ENCODE measurements at places on chromosomes 2 and 18.

- no peak for DNase-seq
These were observed 193.8 kb downstream of the TSN start for GRCh38 chr2:121949271-121949670.

- DNase-seq = no peak
These were observed 270.6 kb downstream of the SS18 start for GRCh38 chr18:25819746-25820363.

DNA sequence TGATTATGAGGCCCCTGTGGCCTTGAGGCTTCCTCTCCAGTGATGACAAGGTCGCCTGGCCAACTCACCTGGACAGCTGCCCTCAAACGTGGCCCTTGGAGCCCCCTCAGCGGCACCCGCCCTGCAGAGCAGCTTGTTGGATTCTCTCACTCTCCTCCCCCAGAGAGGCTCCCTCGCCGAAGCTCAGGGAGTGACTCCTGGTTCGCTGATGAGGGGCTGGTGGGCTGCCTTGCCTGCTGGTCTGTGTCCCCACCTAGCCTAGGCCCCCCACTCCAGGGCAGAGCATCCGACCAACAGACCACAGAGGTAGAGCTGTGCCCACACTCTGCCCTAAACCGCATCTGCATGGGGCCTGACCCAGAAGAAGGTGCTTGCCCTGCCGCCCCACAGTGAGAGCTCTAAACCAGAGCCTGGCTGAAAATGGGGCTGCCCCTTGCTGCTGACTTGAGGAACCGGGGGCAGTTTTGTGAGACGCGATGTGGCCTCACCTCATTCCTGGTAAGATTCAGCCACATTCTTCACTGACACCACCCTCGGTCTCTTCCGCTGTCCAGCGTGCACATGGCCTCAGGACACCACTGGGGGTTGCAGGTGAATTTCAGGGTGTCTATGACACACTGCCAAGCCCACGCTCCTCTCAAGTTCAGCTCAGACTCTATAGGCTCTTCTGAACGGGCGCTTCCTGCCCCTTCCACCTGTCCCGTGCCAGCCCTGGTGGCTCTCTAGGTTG lies 131.6 kb downstream of the CABLES1 start:
- no peak for DNase-seq

DNA sequence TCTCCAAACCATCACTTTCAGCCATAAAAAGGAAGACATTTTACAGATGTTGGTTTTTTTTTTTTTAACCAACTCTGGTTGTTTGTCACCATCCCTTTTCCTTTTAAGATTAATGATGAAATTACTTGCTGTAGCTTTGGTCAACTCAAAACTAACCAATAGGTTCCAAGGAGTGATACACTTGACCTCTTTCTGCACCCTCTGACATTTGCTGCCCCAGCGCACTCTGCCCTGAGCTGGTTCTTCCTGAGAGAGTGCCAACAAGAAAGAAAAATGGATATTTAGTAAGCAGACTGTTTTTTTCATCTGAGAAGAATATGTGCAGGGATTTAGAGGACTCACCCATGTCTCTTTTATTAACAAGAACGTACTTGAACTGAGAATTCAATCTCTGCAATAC lies 520.0 kb downstream of the TXNL1 start:
- no peak for DNase-seq

- no peak for DNase-seq
These were observed 121.7 kb downstream of the ZNF516 start for GRCh38 chr18:76373297-76373696.

DNA sequence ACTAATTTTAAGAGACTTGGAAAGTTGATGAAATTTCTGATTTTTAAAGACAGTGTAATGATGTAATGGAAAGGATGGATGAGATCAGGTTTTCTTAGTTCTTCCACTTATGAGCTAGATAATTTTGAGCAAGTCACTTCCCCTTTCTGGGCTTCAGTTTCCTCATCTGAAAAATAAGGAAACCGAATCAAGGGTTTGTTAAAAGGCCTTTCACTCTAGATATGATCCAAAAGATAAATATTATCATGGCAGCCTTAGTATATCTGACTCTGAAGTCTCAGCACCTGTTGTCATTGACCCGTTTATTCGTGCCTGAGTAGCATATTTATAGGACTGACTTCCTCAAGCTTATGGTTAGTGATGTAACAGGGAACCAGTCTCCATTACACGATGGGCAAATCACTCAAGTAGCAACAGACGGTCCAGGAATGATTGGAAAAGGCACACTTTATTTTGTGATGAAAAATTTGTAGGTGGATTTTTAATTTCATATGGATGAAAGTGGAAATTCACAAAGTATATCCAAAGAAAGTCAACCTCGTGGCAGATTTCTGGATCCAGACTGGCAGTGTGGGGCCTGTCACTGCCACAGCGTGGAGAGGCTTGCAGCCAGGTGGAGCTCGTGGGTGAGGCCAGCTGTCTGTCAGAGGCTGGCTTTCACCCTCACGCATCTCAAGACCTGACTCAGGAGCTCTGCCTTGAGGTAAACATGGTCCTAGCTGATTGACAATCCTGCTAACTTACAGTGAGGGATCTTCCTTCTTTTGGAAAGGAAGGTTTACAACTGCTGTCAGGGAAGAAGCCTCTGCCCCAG lies 137.9 kb upstream of the CXCR4 start:
- DNase-seq = no peak

GRCh38 chr2:143608063-143608423 lies 478.8 kb downstream of the ARHGAP15 start:
- no peak for DNase-seq

GRCh38 chr2:68807821-68808266 lies 63.4 kb downstream of the BMP10 start:
- no peak for DNase-seq

DNA sequence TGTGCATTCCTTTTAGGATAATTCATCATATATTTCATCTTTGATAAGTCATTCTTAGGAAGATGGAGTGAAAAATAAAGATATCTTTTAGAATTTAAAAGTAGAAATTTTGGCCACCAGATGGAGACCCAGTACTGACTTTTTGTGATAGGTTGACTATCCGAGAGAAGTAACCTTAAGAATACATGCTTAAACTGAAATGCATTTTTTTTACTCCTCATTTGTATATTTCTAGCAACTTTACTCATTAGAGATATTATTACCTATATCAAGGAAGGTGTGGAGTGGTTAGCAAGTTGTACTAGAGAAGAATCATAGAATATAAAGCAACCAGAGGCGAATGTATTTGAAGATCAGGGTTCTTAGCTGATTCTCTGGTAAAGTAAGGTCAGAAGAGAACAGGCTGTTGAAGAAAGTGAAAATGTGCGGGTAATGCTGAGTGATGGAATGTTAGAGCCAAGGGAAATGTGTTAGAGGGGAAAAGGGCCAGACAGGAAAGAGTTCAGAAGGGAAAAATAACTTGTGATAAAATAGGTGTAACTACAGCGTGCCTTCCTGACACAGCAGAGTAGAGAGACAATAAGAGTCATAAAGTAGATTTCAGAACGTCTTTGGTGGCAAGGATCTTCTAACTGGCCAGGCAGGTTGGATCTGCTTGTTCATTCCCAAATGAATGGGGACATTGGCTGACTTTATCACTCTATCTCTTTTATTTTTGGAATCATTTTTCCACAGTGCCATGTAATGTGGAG lies 52.3 kb downstream of the TDRD15 start:
- DNase-seq = no peak

DNA sequence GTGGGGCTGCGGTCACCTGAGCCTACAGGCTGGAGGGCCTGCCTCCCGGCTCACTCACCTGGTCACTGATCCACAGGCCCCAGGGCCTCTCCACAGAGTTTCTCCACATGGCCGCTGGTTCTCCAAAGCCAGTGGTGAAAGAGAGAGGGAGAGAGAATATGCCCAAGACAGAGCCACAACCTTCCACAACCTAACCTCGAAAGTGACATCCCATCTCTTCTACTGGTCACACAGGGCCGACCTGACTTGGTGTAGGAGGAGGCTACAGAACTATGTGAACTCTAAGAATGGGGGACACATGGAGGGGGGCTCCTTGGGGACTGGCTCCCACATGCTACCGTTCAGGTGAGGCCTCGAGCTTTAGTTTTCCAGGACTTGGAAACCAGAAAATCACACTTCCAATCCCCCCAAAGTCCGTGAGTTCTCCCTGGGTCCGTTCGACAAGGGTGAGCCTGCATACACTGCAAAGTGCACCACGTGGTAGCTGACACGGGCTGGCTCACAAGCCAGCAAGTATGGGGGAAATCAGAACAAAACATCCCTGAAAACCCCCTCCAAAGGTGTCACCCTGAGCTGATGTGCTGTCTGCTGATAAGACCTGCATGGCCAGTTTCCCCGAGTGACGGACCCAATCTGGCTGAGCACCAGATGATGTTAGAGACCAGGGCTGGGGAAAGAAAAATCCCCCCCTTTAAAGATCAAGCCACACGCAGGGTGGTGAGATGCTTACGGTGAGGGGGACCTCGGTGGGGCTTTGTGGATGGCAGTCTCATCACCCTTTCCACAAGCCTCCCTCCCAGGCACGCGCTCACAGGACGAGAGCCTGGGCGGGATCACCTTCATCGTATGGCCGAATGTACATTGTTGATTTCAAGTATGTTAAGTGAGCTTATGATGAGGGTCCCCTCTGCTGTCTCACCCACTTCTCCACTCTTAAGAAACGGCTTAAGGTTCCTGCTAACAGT lies 54.2 kb upstream of the SEMA4C start:
- peak; percentile 6 for DNase-seq

DNA sequence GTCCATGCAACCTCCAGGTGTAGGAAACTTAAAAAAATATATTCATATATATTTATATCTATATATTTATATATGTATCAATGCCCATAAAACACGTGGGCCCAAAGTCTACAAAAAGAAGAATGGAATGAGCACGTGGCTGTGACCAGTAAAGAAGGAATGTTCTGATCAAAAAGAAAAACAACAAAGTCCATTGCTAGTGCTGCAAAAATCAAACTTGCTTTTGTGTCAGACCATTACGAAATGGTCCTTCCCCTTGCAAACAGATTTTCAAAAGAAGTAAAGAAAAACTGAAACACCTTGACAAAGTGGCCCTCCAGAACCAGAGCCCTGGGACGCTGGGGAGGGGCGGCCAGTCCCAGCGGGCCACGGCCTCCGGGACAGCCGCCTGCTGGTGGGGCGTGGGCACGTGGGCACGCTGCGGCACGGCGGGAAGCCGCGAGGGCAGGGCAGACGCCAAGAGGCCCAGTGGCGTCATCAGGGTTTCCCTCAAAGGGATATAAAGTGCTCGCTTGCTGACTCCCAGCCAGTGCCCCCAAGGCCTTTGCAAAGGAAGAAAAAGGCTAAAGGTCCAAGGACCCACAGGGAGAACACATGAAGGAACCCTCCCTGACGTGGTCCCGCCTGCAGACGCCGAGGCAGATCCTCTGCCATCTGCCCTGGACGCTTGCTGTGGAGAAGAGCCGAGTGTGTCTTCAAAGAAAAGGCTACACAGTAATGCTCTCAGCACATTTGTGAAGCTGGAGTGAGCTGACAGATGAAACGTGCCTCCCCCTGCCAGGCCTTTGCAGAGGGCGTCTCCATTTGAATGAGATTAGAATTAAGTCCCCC lies 201.8 kb downstream of the TWIST2 start:
- DNase-seq = no peak

All from stimulated activated CD8-positive, alpha-beta memory T cell treated with anti-CD3 and anti-CD28 coated beads, Interleukin-4, amount 100 ng/mL, for 4 hours (primary cell).